ENCODE measurements at places on chromosomes 2 and 18.

DNA sequence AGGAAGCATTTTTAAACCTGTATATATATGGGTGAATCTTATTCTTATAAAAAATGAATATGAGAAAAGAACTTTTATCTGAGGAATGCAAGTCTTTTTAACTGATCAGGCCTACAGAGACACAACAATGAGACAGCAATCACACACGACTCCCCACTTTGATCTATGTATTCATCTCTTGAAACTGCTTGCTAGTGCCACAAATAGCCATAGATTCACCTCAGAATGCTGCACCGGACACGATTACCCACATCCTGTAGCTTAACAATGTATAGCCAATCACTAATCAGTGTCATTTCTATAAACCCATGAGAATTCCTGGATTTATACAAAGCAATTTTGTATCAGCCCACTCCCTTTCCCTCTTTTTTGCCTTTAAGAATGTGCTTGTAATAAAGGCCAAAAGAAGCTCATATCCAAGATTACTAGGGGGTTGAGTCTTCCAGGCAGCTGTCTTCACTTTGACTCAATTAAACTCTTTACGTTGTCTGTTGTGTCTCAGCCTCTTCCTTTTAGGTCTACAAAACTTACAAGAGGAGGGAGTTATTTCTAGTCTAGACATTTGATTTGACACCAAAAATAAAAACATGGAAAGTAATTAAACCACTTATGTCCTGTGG, 94.9 kb downstream of the MBD2 start:
- DNase-seq: no peak

GRCh38 chr18:50014606-50015005, 180.3 kb downstream of the MYO5B start:
- no peak for DNase-seq

- DNase-seq: no peak
These were observed 143.0 kb downstream of the ARL6IP6 start for GRCh38 chr2:152861349-152861942.

GRCh38 chr18:10973567-10974203, 175.7 kb downstream of the PIEZO2 start:
- no peak for DNase-seq

GRCh38 chr2:109174626-109175349, 45.8 kb downstream of the SH3RF3 start:
- no peak for DNase-seq

DNA sequence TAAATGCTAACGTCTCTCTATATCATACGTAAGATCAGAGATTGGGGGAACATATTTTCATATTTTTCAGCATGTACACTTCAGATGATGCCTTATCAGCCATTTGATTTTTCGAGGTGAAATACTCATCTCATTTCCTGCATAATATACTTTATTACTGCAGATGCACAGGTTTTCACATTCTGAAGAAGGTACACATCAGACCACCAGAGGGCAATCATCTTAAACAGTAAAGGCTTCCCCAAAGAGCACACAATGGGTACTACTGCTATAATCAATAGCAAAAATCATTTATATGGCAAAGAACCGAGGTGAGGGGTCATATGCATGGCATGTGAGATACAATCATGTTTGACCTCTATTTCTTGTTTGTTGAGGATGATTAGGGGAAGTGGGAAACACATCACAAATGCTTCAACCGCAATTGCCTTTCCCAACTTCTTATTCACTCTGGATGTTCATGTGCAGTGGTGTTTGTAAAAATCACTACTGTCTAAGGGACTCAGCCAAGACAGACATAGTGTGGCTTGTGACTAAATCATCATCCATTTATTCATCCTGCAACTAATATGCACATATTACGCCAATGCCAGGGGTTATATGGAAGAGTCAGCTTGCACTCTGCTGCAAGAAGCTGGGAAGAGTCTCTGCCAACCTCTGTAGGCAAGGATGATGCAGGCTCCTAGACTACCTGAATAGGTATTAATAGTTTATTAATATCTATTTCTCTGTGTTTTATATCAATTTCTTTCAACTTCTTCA, 118.7 kb downstream of the EPB41L3 start:
- no peak for DNase-seq

DNA sequence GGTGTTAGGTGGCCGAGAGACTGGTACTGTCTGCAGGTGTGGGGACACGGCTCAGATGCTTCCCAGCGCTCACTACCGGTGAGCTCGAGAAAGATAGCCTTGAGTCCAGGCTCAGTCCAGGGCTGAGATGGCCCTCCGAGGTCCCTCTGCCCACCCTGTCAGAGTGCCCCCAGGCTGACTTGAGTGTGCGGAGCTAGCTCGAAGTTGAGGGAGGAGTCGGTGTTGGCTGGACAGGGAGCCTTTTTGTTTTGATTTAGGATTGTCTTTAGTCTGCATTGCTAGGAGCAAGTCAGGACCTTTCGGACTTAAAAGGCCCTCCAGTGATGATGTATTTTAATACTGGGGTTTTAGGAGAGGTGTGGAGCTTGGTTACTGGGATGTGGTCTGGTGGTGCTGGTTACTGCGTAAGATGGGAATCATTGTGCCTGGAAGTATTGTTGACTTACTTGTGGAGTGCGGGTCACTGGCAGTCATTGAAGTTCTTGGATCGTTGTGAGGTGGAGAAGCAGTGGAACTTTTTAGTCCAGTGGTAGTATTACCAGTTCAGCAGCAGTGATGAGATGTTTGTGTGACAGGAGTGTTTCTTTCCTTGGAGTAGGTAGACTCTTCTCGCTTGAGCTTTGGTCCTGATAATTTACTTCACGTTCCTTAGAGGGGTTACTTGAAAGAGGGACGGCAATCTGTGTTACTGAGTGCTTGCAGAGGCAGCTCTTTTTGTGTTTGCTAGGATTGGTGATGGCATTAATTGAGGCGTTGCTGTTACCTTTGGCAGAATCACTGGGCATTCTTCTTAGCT, 633 bp downstream of the KIAA1328 start:
- no peak for DNase-seq

- DNase-seq: no peak
These were observed 196.1 kb downstream of the MCFD2 start for GRCh38 chr2:46719487-46719886.

DNA sequence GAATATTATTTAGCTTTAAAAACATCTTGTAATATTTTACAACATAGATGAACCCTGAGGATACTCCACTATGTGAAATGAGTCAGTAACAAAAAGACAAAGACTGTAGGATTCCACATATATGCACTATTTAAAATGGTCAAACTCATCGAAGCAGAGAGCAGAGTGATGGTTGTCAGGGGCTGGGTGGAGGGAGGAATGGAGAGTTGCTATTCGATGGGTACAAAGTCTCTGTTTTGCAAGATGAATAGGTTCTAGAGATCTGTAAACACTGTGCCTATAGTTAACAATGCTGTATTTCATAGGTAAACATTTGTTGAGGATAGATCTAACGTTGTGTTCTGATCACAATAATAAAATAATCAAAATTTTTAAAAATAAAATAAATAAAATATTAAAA, 1675.9 kb upstream of the CELF4 start:
- DNase-seq: no peak

GRCh38 chr2:48548840-48549239, 18.9 kb downstream of the STON1 start:
- DNase-seq: no peak

- no peak for DNase-seq
These were observed 86.9 kb downstream of the RAPGEF4 start for GRCh38 chr2:172822585-172822984.

- DNase-seq: no peak
These were observed 42.1 kb downstream of the TGIF1 start for GRCh38 chr18:3491981-3492555.

DNA sequence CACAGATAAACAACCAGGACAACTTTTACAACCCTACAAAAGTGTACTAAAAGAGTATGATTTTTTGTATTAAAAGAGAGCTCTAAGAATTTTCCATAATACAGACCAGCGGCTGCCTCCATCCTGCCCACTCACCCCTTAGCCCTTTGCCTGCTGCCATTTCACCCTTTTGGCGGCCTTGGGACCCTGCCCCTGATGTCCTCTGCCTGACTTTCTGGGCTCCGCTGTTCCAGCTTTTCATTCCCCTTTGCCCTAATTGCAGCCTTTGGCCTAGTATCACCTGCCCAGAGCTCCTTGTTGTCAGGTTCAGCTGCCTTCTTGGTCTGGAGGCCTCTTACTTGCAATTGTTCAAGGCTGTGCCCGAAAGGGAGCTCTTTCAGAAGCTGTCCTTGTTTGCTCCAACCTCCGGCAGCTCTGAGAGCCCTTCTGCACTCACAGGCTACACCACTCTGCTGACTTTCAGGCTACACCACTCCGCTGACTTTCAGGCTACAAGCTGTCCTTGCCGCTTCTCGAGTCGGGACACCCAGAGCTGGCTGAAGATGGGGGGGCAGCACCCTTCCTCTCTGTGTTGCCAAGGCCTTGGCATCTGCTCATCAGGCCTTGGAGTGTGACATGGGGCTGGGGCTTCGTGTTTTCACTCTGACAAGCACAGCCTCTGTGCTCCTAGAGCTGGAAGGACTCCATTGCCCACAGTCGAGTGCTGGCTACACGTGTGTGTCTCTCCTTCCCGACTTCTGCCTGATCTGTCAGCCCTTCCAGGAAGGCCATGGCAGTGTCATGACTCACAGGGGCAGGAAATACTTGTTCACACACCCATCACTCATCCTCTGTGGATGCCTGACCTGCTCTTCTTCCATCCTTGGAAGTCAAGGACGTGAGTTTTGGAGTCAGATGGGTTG, 43.1 kb upstream of the HDAC4 start:
- DNase-seq: no peak

- no peak for DNase-seq
These were observed 204.6 kb downstream of the RND3 start for GRCh38 chr2:150282771-150283371.

DNA sequence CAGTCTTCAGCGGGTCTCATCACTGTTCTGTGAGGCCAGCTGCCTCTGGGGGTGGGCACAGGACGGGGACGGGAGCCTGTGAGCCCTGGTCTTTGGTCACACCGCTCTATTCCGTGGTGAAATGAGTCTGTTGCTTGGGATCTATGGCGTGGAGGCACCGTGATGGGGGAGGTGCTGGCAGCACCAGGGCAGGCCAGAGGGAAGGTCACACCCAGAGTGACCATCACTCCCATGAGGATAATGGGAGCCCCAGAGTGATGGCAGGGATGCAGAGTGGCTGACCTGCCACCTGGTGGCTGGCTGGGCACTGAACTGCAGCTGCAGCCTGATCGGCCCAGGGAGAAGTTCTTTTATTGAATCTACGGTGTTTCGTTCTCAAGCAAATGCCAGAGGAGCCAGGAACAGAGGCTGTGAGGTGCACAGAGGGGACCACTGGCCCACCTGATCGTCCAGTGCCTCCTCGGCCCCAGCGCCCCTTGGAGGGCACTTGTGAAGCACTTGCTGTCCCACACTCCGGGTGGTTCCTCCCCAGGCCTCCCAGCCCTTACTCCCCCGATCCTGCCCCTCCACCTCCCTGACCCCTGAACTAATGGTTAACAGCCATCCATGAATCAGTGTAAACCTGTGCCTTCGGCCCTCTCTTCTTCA, 17.9 kb downstream of the KCNIP3 start:
- DNase-seq: no peak

DNA sequence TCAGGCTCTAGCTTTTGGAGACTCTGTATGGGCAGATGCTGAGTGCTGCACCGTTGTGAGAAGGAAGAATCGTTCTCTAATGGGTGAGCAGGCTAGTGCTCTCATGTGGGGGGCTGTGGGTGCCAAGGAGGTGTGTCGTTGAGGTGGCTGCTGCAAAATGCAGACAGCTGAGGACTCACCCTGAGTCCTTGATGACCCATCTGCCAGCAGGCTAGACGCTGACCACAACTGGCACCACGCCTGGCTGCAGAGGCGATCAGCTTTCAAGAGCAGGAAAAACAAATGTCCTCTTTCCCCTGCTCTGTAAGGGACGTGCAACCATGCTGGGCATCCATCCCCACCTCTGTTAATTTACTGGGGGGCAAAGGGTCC, 48.2 kb downstream of the HAUS1 start:
- DNase-seq: no peak

DNA sequence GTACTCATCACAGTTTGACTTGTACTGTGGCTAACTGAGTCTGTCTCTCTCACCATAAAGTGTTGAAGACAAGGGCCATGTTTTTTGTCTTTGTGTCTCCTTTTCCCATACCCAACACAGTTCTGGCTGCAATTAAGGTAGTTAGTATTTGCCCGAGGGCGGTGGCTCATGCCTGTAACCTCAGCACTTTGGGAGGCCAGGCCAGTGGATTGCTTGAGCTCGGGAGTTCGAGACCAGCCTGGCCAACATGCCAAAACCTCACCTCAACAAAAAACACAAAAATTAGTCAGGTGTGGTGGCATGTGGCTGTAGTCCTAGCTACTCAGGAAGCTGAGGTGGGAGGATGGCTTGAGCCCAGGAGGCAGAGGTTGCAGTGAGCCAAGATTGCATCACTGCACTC, 6.9 kb upstream of the KIF3C start:
- DNase-seq: no peak

DNA sequence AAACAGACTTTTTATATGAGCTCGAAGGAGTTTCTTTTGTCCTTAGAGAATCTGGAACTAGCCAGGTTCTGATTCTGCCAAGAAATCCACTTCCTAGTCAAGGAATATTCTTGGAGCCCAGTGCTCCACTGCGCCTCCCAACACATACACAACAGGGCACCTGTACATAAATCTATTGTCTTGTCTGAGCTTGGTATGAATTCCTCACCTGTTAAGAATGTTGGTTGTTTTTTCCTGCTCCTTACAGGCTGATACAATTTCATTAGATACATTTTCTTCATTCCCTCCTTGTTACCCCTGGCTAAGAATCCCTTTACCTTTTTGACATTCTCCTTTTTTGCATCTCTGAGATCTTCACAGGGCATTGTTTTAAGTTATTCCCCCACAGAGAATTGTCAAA, 56.0 kb upstream of the FZD7 start:
- DNase-seq: no peak

DNA sequence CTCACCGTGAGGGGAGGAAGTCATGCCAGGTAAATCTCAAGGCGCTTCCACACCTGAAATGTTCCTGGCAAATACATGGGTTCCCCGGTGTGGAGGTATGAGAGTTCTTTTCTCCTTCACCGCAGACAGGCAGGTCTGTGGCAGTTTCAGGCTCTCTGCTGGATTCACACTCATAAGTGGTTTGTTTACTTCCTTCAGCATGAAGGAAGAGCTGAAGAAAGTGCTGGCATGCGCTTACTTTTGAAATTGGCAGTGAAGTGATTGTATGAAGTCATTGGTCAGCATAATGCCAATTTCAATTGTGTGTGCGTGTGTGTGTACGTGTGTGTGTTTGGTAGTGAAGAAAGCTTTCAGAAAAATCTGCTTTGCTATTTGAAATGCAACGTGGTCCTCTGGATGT, 43.4 kb downstream of the RNF144A start:
- DNase-seq: no peak
